ENCODE measurements at places on chromosomes 3 and 15. TPM values are rescaled to one million over a fixed set of nuclear protein-coding genes. Genes with fewer than 3 reads are reported as not detected.
A peak's percentile ranks its signal among the peaks of the same experiment; 100 is the strongest.

STARD9 gene
- 16.5 TPM for total RNA-seq

DNA sequence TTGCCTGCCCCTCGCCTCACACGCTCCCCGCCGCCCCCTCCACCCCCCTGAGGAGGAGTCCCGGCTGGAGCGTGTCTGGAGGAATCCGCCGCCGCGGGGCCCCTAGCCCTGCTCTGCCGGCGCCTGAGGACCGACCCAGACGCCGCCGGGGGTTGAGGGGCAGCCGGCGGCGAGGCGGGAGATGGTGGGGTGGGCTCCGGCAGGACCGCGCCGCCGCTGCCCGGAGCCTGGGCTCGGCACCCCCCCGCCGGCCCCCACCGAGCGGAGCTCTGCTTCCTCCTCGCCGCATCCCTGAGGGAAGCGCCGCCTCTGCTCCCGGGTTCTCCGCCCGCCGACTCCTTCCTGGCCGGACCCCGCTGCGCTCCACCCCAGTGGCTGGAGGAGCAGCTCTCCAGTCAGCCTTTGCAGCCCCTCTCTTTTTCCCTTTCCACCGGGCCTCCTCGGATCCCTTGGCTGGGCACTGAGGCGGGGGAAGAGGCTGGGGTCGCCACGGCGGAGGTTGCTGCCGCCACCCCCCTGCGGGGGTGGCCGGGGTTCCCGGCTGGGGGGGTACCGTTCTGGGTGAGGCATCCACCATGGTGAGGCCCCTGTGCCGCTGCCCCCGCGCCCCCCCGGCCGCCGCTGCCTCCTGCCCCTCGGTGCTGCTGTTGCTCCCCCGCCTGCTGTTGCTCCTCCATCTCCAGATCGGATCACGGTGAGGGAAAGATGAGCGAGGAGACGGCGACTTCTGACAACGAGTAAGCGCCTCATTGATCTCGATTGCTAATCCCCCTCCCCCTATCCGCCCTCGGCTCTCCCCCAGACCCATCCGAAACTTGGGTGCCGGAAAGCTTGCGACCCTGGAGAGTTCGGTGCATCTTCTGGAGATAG lies at the start of gene SPRED1:
Gene SPRED1 (plus strand): TSS at position 356 of the 870 bp plus-strand sequence. CDS start 350 bp downstream, at position 706.
- DNase-seq = peak; percentile 31

DNA sequence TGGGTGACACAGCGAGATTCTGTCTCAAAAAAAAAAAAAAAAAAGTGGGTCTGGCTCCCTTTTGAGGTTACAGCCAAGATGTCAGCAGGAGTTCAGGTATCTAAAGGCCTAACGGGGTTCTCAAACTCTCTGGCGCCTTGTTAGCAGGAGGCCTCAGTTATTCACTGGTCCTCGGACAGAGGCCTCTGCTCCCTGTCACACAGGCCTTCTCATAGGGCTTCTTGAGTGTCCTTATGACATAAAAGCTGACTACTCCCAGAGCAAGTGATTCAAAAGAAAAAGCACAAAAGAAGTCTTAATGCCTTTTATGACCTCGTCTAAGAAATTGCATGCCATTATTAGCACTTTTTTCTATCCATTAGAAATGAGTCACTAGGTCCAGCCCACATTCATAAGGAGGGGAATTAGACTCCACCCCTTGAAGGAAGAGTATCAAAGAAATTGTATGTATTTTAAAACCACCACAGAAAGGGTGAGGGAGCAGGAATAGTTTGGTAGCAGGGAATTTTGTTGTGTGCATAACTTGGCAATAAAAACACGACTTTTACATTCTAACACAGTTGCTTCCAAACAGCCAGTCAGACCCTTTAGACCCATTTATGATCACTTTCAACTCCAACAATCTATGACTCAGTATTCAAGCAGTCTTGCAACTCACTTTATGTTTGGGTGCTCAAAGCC lies 90.3 kb downstream of the MEX3B start:
- no peak for DNase-seq

SLC38A3 gene
- 1.8 TPM for total RNA-seq

ABI3BP gene
- total RNA-seq = not detected

- DNase-seq = peak; percentile 12
Observed at GRCh38 chr15:36877796-36878683, 222.3 kb downstream of the MEIS2 start.

GRCh38 chr3:12117473-12117872 lies 41.2 kb downstream of the TIMP4 start:
- no peak for DNase-seq

RAB43 gene
- total RNA-seq = 11.4 TPM

PPP4R2 gene
- 105 TPM for total RNA-seq

GRCh38 chr3:60542995-60543394 lies 708.3 kb downstream of the FHIT start:
- DNase-seq = no peak

- peak; percentile 99 for DNase-seq
Observed at GRCh38 chr15:82540055-82540983, at the start of gene RPS17. TSS of gene RPS17 (minus strand) at chr15:82540457. CDS start at chr15:82540428, 29 bp downstream.

MON1A gene
- total RNA-seq = 11.5 TPM

DNA sequence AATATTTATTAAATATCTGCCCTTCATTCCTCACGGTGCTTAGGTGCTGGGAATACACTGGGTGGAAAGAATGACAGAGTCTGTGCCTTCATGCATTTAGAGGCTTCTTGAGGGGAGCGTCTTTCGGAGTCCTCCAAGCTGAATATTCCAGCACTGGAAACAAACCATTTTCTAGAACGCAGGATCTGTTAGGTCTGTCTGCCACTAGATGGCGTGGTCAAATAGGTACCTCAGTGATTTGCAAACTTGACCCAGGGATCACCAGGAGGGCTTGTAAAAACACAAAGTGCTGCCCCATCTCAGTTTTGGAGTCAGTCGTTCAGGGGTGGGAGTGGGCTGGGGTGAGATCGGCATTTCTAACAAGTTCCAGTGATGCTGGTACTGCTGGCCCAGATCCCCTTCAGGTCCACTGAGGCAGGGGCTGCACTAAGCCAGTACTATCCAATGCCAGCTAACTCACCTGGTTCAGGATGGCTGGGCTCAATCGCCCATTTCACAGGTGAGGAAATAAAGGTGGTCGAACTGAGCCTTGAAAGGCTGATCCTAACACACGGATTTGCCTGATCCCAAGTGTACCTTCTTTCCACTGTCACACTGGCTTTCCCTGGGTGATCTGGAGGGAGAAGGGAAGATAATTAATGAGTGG lies 14.8 kb downstream of the ARNT2 start:
- peak; percentile 9 for DNase-seq

TMEM40 gene
- not detected for total RNA-seq

DNA sequence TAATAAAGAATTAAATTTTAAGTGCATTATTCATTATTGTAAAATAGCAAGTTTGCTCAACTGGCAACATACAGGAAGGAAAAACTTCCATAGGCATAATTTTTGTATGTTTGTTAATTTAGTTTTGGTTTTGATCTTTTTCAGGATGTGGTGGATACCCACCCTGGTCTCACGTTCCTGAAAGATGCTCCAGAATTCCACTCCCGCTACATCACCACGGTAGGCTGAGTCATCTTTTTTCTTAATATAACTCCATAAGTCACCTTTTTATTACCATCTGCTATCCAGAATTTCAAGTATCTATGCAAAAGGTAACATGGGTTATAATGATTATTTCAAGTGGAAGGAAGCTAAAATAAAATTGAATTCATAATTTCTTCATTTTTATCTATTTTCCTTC lies 104.8 kb downstream of the PPP2R3A start:
- DNase-seq = no peak

LRRN1 gene
- total RNA-seq = 77.6 TPM

- no peak for DNase-seq
Observed at GRCh38 chr3:77304700-77305021, 264.8 kb downstream of the ROBO2 start.

IL5RA gene
- total RNA-seq = not detected

TYRO3 gene
- 74.7 TPM for total RNA-seq

GCSAM gene
- total RNA-seq = not detected

DNA sequence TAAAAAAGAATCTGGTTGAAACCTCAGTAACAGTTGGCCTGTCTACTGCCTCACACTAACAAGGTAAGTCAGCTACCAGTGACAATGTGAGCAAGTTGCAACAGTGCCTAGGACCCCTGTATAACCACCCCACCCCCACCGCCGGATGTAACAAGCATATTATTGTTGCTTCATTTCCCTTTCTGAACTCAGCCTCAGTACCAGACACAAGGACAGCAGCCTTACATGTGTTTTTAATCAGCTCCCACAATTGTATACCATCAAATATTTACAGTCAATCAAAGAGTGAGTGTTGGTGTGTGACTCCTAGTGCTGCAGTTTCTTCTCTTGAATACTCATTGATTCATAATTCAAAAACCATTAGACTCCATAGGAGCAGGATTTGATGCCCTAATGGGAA lies 96.4 kb downstream of the PYDC2 start:
- DNase-seq = no peak

GOLGA6B gene
- not detected for total RNA-seq
